ENCODE measurements at places on chromosomes 1 and 21.

DNA sequence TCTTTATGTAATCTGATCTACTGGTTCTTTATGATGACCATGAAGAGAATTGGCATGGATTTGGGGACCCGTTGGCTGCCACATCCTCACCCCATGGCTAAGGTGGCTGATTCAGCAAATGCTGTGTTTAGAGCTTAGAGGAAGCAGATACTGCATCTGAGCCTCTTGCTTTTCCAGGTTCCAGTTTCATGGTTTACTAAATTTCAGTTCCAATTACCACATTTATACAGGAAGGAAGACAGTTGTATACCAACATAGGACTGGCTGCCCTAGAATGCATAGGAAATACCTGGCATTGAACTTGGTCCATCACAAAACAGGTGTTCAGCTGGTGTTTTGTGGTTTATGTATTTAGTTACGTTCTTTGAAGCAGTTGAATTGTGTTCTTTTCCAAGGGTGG, 107.1 kb downstream of the ST3GAL3 start:
- no peak for DNase-seq

DNA sequence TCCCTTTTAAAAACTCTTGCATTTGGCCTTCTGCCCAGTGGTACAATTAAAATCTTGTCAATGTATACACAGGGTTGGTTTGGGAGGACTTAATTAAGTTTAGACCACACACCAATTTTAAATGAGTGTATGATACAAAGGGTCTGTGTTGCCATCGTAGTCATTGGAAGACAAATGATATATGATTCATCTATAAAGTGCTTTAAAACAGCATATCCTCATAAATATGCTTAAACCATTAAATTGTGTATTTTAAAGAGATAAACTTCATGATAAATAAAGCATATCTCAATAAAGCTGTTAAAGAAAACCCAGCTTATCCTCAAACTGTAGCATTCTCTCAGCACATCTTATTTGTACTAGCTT, 69.5 kb downstream of the LUZP1 start:
- no peak for DNase-seq

DNA sequence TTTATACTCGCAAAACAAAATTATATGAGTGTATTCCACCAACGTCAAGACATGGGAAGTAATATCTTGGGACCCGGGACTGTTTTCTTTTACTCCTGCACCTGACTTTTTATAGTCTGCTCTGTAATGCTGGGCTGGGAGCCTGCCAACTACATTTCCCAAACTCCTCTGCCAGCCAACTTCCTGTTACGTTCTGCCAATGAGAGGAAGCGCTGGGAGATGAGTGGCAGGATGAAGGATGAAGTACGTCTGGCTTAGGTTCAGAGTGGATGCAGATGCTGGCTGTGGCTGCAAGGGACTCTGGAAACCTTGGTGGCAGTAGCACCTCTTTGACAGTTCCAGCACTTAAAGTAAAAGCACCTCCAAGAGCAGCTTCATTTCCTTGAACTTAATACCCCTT, 59.6 kb downstream of the USP24 start:
- no peak for DNase-seq

DNA sequence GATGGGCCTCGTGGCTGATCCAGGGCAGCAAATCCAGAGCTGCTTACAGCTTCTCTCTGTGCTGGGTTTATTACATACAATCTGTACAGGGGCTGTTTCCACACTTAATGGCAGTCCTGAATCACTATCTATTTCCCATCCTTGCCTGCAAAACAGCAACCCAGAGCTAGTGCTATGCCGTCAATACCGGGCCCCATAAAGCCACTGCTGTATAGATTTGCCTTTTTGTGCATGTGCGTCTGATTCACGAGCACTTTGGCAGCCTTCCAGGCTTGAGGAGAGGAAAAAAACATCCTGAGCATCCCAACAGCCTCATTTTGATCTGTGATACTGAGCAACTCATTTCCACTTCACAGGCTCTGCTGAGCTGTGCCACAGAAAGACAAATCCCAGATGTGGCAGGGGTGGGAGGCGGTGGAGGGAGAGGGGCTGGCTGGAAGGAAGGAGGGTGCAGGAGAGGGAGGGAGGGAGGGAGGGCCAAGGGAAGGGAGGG, 65.2 kb upstream of the TARBP1 start:
- DNase-seq, result peak; percentile 49

GRCh38 chr1:236604905-236605806, 840 bp upstream of the HEATR1 start:
- DNase-seq, result no peak

DNA sequence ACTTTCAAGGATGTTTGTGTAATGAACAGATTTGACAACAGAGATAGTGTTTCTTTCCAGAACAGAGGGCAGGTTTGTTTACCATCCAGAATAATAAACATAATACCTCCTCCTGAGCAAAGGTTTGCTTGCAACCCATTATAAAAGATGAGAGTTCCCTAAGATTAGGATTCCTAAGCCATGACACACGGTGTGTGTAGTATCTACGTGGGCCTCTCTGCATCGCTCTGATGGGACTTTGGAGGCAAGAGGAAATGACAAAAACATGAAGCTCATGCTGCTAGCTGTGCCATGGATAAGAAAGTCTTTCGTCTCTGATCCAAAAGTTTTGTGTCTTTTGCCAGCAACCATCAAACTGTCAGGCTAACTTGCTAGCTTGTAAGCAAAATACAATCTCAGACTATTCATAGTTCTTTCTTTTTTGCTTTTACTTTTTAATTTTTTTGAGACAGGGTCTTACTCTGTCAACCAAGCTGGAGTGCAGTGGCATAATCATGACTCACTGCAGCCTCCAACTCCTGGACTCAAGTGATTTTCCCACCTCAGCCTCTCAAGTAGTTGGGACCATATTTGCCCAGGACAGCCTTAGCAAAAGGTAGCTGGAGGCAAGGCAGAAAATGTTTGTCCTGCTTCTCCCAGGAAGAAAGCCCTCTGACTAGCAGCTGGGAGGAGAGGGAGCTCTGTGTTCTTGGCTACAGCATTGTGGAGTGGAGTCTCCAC, 81.1 kb downstream of the LHX4 start:
- no peak for DNase-seq

GRCh38 chr1:54965624-54966340, 14.6 kb upstream of the TMEM61 start:
- DNase-seq, result no peak

GRCh38 chr1:46526691-46527291, 24.7 kb downstream of the KNCN start:
- DNase-seq, result no peak

DNA sequence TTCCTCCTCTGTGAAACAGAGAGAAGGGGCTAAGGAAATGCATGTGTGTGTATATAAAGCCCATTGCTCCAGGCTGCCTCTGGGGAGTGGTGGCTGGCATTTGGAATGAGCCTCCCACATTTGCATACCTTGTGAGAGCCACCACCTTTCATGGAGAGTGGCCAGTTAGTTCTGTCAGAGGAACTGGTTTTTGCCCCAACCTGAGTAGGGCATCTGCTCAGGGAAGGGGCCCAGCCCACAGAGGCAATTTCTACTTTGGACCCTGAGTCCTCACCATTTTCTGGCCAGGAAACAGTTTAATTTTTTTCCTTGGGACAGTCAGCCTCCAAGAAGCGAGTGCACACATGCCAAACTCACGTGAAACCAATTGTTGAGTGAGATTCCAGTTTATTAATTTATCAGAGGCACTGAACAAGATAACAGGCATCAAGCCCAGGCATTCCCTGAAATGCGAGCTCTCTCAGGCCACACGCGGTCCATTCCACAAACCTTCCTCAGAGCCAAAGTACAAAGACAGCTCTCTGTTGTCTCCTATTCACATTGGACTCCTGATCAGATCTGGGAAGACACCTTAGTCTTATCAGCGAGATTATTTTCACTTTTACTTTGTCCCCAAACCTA, 1.0 kb upstream of the SLC6A9 start:
- no peak for DNase-seq

DNA sequence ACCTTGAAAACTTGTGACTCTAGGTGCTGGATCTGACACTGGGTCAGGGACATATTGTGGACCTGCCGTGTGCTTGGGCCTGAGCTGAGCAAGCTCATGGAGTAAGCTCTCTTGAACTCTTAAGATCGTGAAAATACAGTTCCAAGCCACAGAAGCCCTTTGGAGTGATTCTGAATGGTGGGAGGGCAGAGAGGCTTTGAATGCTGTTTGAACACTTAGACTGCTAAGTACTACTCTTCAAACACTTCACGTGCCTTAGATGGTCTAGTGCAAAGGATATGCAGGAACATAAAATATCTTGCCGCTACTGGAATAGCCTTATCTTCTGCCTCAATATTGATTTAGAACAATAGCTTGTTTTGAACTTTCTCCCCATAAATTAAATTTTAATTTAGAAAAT, 21.6 kb downstream of the ROR1 start:
- peak; percentile 73 for DNase-seq

DNA sequence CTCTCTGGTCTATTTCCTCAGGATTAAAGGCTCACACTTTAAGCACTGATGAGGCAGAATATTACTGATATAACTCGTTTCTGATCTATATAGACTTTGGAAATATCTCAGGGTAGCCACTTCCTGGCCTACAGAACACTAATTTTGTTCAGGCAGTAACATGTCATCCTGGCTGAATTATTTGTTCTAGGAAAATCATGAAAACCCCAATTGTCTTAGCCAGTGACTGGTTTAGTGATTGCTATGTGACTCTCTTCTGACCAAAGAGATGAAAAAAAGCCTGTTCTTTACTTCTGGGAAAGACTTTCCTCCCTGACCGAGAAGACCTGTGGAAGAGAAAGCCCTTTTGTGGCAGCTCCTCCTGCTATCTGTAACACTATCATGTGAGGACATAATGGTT, 453.7 kb downstream of the SETD4 start:
- DNase-seq, result no peak

DNA sequence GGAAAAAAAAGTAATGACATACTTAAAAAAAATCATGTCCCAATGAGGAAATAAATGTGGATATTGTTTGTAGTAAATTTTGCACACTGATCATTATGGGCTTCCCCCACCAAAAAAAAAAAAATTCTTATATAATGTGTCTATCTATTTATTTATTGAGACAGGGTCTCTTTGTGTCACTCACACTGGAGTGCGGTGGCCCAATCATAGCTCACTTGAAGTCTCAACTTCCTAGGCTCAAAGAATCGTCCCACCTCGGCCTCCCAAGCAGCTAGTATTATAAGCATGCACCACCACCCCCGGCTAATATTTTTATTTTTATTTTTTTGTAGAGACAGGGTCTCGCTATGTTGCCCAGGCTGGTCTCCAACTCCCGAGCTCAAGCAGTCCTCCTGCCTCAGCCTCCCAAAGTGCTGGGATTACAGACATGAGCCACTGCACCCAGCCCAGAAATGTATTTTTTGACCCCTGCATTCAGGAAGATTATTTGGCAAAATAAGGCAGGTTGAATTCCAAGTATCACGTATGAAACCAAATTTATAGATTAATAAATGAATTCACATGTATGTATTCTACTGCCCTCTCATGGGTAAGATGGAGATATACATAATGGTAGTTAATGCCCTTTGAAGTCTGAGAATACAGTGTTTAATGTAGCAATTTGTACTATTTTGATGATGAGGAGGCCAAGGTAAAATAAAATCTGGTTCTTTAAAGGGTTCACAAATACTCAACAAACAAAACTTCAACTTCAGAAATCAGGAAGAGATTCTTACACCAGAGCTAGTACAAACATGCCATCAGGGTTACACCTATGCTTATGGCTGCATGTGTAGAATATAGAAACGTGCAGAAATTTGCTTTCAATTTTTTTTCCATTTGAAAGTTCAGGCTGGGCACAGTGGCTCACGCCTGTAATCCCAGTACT, 1.4 kb upstream of the DENND2C start:
- no peak for DNase-seq

DNA sequence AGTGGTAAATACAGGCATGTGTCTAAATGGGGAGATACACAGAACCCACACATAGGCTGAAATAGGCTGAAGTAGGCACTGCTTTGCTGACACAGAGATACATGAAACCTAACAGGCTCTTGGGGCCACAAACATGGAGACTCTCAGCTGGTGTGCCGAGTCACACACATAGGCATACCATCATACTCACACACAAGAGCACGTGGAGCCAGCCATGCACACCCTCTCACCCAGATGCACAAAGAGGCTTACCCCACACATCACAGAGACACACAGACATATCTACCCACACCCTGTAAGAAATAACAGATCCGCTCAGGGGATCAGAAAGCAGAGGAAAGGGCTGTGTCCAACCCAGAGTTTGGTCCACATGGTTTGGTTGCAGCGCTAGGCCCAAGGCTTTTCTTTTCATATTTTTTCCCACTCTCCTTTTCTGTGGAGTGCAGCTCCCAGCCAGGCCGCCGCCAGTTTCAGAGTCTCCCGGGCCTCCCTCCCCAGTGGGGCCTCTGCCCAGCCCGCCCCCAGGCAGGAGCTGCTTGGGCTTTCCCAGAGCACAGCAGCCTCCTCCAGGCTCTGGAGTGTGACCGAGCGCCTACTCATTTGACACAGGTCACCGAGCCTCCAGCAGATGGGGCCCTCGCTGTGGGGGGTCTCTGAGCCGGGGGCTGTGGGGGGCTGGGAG, 3.9 kb upstream of the POU3F1 start:
- no peak for DNase-seq

- no peak for DNase-seq
Measured at GRCh38 chr1:200776949-200777348, 38.3 kb downstream of the CAMSAP2 start.

DNA sequence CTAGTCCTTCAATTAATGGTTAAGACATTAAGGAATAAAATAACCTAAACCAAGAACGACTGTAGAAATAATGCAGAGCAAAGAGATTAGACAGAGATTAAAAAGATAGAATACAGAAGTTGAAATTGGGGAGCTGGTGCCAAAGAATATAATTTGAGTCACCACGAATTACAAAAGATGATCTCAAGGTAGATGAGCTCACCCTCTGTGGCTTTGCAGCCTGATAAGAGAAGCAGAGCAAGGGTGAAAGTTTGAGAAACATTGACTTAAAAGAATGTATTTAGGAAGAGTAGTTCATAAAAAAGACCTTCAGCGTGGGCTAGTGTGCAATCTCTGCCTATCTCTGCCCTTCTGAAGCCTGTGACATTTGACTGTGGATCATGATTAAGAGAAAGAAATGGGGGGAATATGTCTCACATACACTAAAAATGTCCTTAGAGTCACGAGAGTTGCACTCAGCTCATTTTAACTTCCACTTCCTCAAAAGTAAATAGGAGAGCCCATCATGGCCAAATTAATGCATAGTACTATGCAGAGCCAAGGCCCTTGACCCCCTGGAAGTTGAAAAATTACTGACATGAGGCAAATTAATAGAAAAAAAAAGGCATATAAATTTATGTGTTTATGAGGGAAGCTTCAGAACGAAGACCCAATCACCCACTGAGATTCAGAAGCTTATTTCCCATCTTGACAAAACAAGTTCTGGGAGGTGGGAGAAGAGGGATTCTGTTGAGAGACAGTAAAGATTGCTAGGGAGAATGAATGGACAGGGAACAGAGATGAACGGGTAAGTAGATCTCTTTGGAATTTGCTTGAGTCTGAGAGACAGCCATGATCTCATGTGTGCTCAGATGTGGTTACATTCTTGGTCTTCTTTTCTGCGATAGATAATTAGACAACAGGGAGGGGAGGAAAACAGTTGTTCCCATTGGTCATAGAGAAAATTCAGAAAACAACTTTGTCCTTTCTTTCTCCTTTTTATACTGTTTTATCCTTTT, 395.4 kb upstream of the LRRC7 start:
- no peak for DNase-seq

Measured in NCI-H187 (cell line).